ENCODE measurements at places on chromosomes 6 and 20.

DNA sequence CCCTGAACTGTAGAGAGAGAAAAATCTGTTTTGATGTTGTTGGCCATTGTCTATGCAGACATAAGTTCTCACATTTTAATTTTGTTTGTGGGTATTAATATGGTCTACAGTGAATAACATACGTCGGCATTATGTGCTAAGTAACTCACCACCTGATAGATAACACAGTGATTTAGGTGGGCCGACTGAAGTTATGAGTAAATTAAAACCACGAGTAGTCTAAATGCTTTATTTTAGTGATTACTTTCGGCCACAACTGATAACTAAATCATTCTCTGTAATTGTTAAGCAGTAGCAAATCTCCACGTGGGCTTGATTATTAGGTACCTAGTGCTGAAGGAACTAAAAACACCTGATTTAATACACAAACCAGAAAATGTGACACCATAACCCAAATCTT, 1.1 kb downstream of the DOP1A start:
- no peak for DNase-seq

DNA sequence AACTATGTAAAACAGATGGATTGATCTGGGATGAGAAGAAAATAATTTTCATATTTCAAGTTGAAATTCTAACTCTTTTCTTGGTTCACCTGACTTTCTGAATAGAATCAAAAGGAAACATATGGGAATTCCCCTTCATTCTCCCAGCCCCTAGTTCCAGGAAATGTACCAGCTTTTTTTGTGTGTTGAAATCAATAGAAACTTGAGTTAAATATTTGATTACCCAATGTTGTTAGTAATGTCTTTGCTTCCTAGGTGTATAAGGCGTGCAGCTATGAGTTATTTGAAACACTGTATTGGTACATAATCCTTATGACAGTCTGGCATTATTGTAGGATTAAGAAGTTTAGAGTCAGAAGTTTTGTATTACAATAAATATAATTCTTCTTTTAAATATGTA, 21.5 kb downstream of the VNN2 start:
- DNase-seq = no peak

DNA sequence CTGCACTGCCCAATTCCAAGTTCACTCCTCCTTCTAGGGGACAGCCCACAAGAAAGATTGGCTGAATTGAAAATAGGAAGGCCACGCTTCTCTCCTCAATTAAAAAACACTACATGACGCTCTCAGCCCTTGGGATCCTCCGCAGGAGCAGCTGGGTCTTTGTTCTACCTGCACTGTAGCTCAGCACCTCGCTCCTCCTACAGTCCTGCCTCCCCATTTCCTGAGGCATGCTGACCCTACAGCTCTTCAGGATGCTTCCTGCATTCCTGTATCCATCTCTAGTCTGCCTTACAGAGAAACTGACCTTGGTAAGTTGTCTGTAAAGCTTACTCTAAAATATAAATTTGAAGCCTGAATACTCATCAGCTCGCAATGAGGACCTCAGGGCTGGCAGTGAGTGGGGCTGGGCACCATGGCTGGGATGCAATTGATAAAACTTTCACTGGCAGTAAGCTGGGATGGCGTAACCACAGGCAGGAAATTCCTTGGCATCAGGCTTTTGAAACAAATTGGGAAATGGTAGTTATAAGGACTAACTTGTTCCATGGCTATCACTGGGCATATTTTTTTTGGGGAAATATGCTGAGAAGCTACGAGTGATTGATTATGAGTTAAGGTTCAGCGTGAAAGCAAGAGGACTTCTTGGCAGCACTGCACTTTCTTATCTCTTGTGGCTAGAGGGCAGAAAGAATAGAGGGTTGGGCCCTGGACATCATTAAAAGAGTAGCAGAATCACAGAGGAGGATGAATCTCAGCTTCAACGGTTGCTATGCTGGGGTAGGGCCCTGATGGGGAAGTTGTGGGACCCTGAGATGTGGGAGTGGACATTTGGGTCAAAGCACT, 11.7 kb upstream of the SIRPB1 start:
- DNase-seq = no peak

DNA sequence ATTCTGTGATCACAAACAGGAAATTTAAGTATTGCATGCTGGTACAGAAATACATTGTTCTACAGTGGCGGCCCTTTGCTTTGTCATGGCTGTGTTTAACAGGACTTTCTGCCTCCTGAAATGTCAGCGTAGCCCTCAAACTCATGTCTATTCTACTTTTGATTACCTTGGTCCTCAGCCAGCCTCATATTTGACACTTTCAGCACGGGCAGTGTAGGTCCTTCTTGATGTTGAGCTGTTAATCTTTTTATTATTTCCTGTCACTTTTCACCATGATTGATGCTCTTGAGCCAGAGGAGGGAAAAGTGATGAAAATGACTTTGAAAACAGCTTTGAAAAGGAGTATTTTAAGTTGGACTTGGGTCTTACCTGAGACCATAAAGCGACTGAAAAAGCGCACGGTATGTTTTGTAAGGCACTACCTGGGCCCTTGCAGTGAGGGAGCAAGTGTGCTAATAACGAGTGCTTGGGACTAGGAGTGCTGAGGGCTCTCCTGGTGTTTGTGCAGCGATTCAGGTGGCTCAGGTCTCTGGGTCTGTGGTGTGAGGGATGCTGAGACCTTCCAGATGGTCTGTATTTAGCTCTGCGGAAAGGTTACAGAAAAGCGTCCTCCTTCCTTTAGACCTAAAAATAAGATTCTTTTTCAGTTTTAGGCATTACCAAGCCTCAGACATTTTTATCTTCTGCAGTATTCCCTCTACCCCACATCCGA, 45.2 kb upstream of the RREB1 start:
- no peak for DNase-seq

- DNase-seq = peak; percentile 26
Measured at GRCh38 chr6:19995575-19996257, 158.5 kb downstream of the ID4 start.

DNA sequence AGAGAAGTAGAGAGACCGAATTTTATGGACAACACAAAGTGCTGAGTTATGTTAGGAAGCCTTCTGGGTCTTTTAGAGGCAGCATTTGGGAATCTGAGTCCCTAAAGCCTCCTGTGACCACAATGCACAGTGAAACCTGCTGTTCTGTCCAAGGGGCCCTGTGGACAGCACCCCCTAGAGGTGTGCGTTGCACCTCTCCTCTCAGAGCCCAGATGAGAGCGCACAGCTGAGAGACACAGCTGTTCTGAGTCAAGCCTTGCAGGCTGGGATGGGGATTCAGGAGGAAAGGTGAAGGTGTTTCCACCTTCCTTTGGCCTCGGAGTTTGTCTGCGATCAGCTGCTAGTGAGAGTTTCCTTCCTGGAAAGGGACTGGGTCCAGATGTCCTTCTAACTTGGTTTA, 13.0 kb downstream of the PCK1 start:
- no peak for DNase-seq

All from NCI-H2171 (cell line).